SK-MEL-5 (cell line): ENCODE measurements at places on chromosomes 3 and 15.
A peak's percentile ranks its signal among the peaks of the same experiment; 100 is the strongest.

GRCh38 chr3:61574854-61575253 is 13.5 kb downstream of the PTPRG start:
- no peak for DNase-seq

DNA sequence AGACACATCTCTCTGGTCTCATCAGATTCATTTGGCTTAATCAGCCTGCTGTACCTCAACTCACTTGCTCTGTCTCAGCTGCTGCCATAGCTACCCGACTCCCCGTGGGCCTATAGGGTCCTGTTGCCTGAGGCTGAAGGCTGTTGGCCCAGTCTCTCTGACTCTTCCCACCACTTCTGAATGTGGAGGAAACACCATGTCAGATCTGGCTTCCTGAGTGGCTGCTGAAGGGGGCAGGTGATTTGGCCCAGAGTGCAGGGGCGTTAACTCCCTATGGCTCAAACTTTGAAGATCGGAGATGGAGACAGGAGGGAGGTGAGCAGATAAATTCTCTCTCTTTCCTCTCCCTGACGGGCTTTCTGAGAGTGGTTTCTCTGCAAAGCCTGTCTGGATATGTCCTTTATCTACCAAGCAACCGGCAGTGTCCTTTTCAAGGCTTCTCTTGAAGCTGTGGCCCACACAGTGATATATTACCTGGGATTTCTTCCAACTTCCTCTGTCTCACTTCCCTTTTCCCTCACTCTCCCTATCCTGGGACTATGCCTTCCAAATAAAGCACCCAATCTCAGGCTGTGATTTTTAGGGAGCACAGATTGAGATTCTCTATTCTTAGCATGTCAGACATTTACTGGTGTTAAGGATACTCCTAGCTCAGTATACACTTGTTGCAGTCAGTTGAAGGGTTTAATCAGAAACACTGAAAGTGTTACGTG is 334.9 kb upstream of the TBC1D5 start:
- DNase-seq = no peak

GRCh38 chr3:26624209-26624765 is 1.7 kb downstream of the LRRC3B start:
- no peak for DNase-seq

DNA sequence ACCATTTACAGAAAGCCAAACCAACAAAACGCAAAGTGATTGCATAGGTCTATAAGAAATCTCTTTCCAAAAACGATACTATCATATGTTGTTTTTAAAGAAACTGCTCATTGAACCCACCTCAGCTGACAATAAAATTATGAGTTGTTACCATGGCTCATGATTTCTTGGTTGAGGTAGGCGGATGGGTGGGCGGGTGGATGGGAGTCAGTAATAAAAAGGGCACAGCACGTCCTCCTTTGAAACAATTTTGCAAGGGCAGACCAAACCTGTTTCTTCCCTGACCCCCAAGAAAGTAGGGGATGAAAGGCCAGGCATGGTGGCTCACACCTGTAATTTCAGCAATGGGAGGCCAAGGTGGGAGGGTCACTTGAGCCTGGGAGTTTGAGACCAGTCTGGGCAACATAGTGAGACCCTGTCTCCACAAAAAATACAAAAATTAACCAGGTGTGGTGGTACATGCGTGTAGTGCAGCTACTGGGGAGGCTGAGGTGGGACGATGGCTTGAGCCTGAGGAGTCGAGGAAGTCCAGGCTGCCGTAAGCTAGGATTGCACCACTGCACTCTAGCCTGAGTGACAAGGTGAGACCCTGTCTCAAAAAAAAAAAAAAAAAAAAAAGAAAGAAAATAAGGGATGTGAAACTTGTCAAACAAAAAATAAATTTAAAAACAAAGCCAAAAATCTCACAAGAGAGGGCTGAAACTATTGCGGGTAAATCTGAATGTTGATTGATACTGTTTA is 2.1 kb downstream of the ABHD10 start:
- DNase-seq = no peak

- DNase-seq = peak; percentile 1
Observed at GRCh38 chr15:96947296-96948229, 617.1 kb downstream of the NR2F2 start.

DNA sequence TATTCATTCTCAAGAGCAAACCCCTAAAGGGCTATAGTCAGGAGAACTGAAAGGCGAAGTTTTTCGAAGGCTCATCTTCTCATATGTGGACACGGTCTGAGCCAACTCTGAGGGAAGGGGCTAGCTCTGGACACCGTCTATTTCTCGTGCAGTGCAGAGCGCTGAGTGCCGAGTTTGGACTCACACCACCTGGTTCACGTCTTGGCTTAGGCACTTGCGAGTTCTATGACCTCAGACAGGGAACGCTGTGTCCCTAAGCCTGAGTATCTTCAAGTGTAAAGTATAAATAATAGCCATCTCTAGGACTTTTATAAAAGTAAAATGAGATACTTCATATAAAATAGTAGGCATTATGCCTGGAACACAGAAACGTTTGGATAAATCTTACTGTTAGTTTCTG is 223.7 kb downstream of the FMN1 start:
- no peak for DNase-seq

DNA sequence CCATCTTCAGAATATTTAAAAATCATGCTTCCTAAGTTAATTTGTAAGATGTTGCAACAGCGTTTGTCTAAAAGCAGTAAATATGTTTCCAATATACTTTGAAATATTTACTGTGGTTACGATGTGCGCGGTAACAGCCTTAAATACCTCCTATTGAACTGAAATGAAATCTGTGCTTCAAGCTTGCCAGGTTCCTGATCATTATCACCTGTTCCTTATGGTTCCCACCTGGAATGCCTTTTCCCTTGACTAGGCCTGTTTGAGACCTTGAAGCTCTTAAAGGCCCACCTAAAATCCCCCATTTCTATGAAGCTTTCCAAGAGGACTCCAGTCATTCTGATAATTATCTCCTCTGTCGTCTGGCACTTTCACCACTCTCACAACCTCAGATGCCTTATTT is 146.7 kb downstream of the NAALADL2 start:
- DNase-seq = no peak

- DNase-seq = no peak
Observed at GRCh38 chr15:90266485-90266884, 1.0 kb downstream of the NGRN start.

DNA sequence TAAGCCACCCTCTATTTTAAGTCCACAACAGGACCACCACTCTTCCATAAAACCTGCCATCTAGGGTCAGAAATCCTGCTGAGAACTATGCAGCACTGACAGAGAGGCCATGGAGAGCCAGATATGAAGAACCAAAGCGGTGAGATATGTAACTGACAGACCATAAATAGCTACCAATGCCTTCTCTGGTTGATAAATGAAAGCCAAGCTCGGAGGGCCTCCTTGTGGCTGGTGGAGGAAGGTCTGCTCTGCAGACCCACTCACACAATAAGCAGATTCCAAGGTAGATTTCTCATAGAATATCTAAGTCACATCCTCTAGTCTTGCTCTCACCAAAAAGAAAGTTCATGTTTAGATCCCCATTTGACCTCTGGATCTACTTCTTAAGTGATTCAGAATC is 38.9 kb downstream of the RYK start:
- DNase-seq = peak; percentile 74

DNA sequence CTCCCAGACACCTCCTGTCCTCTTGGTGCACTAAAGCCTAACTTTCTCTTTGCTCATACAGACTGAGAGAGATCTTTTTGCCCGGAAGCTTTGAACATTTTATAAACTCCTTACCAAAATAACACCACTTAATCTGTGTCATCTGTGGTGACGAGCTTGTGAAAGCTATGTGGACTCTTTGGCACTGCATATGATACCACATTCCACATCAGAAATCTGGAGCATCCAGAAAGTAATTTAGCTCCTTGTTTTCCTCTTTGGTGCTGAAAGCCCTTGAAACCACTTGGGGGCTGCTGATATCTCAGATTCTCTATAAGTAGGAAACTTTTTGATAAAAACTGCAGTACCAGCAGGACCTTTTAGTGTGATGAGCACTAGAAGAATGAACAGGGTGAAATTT is 128.3 kb downstream of the ALCAM start:
- DNase-seq = no peak

- no peak for DNase-seq
Observed at GRCh38 chr15:75666823-75667501, 19.2 kb downstream of the SNX33 start.
